ENCODE measurements at places on chromosomes 3 and 15. TPM values are rescaled to one million over a fixed set of nuclear protein-coding genes. Genes with fewer than 3 reads are reported as not detected.

PRTG gene
- polyA plus RNA-seq, result 6.9 TPM

GRCh38 chr3:48026951-48027908 is 11.0 kb upstream of the MAP4 start:
- no peak for DNase-seq

LRRC28 gene
- 34.8 TPM for polyA plus RNA-seq

DNA sequence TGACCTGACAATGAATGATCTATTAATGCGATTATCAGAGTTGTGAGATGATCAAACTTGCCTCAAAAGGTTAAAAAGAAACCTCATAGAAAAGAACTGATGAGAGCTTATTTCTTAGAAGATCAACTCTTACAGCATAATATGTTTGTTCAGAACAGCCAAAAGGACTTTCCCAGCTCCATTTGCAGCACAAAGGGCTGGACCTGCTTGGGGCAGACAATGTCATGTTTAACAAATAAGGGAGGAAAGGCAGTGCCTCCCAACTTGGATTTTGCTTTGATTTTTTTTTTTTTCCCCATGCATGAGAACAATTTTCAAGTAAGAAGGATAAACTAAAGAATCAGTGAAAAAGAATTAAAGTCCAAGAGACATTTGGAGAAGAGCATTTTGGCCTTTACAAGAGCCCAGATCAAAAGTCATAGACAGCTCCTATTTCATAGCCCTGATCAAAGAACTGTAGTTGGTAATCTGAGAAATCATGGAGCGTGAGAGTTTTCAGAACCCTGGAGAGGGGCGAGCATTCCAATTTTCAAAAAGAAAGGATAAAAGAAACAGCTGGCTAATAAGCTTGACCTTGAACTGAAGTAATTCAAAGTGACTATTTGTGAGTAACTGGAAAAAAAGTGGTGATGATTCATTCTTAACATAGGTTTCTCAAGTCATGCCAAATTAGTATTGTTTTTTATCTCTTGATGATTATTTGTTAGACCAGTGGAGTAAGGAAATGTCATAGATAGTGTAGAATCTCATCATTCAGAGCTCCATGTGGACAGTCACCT is 136.0 kb upstream of the CFAP20DC start:
- peak; percentile 43 for DNase-seq

DPPA2 gene
- not detected for polyA plus RNA-seq

RAB43 gene
- 8.1 TPM for polyA plus RNA-seq

- DNase-seq, result no peak
Measured at GRCh38 chr3:129657261-129658046, 51.0 kb upstream of the PLXND1 start.

DNA sequence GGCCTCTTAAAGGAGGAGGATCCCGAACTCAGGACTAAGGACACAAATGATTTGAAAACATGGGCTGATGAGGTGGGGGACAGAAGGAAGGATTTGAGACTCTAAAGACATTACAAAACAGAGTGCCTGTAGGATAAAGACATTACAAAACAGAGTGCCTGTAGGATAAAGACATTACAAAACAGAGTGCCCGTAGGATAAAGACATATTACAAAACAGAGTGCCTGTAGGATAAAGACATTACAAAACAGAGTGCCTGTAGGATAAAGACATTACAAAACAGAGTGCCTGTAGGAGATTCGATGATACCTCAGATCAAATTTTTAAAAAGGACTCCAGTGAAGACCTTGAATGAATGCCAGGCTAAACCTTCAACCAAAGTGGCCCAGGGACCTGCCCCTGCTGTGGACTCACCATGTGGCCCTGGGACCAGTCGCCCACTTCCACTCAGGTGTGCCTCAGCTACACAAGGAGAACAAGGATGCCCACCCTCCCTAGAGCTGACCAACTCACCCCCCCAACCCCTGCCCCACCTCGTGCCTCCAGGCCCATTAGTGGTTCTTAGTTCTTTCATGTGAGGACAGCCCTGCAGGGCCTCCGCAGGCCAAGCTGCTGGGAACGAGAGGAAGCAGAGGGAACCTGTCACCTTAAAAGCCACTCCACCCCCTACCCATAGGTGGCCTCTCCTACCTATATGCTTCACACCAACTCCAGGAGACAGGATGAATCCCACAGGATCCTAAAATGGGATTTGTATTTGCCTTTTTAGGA is 59.8 kb downstream of the SH3BP5 start:
- DNase-seq, result peak; percentile 41

FEZF2 gene
- polyA plus RNA-seq, result not detected

DNA sequence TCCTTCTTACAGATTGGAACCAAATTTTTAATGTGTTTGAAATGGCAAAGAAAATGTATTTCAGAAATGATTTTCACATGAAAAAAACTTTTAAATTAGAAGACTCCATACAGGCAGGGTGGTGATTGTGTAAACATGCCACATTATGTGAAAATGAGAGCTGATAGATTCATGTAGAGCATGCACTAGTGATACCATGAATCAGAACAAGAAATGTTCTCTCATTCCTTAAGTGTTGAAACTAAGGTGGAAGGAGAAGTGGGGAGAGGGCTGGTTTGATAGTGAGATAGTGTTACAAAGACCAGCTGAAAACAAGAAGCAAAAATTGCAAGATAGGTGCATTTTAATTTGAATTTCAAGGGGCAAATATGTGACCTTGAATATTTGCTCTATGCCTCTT is 100.3 kb downstream of the CCNL1 start:
- no peak for DNase-seq

GRCh38 chr3:39150803-39151631 is 2.4 kb downstream of the CSRNP1 start:
- DNase-seq, result peak; percentile 88

CISH gene
- polyA plus RNA-seq, result 22.6 TPM

POLQ gene
- polyA plus RNA-seq, result 8.4 TPM

- no peak for DNase-seq
Measured at GRCh38 chr3:71581457-71582035, 2.0 kb downstream of the FOXP1 start.

APBA2 gene
- 8.5 TPM for polyA plus RNA-seq

TP63 gene
- polyA plus RNA-seq, result 0.59 TPM

- no peak for DNase-seq
Measured at GRCh38 chr3:27138005-27138404, 231.2 kb downstream of the NEK10 start.

CCR1 gene
- polyA plus RNA-seq, result 8.0 TPM

GRCh38 chr15:80485370-80486164 is 81.4 kb downstream of the ARNT2 start:
- DNase-seq, result no peak

DNA sequence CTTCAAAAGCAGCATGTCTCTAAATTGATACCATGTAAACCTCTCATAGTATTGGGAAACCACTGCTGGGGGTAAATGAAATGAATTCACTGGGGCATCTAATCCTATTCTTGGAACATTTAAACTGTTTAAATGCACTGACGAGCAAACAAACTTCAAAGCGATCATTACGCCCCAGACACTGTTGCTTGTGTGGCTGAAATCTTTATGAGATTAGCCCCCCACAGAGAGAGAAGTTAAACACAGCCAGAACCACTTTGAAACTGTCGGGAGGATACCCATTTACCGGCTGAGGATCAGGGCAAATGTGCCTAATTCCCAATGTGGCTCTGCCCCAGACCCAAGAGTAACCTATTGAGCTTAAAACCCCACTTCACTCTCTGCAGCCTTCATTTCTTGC is 308.4 kb upstream of the CDIN1 start:
- DNase-seq, result no peak

AHSG gene
- polyA plus RNA-seq, result 35.6 TPM

- no peak for DNase-seq
Measured at GRCh38 chr15:73573037-73573436, 60.2 kb downstream of the NPTN start.

GRCh38 chr3:126568776-126569342 is 10.1 kb upstream of the C3orf22 start:
- DNase-seq, result no peak

- DNase-seq, result no peak
Measured at GRCh38 chr15:55267401-55268175, 22.0 kb downstream of the RAB27A start.

- DNase-seq, result no peak
Measured at GRCh38 chr3:41612853-41613252, 349.1 kb downstream of the ULK4 start.

DNA sequence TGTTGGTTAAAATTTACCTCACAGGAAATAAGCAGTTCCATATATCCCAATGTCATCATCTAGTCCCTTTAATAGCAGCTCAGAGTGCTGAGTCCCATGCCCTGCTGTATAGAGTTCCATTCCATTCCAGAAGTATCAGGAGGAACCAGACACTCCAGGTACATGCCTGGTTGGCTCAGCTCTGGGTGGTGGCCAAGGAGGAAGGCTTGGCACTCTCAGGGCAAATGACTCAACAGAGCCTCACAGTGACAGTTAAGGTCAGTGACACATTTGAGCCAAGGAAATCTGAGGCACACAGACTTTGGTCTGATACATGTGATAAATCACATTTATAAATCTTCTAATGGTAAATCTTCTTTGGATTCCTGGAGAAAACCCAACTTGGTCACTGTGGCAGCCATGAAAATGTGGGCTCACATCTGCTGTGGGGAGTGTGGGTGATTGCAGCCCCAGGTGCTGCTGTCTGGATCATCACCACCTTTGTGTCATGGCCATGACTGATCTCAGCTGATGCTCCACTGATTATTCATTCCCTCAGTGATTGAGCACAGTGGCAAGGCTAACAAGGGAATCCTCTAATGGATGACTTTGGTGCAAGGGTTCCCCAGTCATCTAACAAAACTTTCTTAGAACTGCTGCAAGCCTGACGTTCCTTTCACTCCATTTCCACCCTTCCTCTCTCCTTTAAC is 9.3 kb downstream of the HHLA2 start:
- DNase-seq, result no peak

- no peak for DNase-seq
Measured at GRCh38 chr15:67240235-67241131, 14.0 kb downstream of the AAGAB start.

GRCh38 chr3:17741621-17742101 is 770 bp downstream of the TBC1D5 start:
- DNase-seq, result peak; percentile 77

GRCh38 chr15:65377976-65378366 is at the start of gene IGDCC3:
IGDCC3 (minus strand) TSS chr15:65378002; CDS start chr15:65377788, 214 bp downstream.
- peak; percentile 63 for DNase-seq

DNA sequence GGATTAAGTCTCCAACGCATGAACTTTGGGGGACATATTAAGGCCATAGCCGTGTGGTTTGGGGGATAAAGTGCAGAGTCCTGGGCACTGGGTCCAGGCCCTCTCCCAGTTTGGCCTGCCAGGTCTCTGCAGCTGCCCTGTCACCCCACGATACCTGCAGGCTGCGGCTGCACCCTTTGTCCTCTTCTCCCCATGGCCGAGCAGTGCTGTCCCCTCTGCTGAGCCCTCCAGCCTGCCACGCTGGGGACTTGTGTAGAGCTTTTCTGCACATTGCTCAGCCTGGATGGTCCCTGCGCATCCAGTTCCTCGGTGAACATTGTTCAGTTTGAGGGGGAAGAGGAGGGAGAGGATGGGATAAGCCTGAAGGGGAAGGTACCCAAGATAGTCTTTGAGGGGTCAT is 167.2 kb downstream of the APBA2 start:
- no peak for DNase-seq

GRCh38 chr3:195372220-195372619 is 70.6 kb downstream of the ACAP2 start:
- DNase-seq, result no peak

- DNase-seq, result peak; percentile 44
Measured at GRCh38 chr15:42155546-42156242, 742 bp downstream of the PLA2G4F start.

GOLGB1 gene
- polyA plus RNA-seq, result 69.5 TPM

GRCh38 chr15:83665480-83665879 is 11.6 kb downstream of the ADAMTSL3 start:
- DNase-seq, result no peak

DNA sequence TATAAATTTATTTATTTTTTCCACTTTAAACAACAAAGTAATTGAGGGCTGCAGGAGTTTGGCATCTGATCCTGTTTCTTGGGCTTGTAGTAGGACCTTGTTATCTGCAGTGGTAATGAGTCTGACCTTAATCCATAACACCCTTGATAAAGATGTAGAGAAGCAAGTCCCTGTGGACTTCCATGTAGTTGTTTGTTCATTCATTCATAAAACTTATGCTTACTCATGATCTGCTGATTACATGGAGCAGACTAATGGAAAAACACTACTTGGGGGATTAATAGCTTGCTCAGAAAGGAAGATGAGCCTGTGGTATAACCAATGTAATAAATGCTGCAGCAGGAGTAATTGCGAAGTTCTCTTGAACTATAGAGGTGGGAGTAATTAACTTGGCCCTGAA is 271.5 kb upstream of the TBL1XR1 start:
- DNase-seq, result no peak

DNA sequence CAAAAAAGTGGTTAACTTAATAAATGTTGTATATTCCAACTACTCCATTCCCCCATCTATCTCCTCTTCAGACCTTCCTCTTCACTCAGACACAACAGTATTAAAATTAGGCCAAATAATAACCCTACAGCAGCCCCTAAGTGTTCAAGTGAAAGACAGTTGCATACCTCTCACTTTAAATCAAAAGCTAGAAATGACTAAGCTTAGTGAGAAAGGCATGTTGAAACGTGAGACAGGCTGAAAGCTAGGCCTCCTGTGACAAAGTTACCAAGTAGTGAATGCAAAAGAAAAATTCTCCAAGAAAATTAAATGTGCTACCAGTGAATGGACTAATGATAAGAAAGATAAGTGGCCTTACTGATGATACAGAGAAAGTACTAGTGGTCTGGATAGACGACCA is 71.7 kb downstream of the ANKRD28 start:
- DNase-seq, result no peak

- no peak for DNase-seq
Measured at GRCh38 chr3:103963599-103963998, 1403.1 kb upstream of the ALCAM start.

DNA sequence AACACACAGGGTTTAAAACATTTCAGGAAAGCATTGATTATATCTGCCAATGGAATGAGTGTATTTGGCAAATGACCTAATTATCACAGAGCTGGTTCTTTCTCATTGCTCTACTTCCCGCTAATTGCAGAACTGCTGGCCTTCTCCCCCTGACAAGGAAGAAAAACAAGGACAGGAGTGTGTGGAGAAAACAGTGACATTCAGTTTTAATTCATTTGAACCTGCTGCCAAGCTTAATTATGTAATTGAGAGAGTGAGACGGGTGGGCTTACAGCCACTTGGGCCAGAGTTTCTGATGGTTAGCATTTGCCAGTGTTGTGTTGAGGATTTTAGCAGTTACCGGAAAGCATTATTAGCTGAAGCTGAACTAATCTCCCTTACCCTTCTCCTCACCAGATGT is 301.4 kb downstream of the RBMS3 start:
- no peak for DNase-seq

GPR156 gene
- 2.2 TPM for polyA plus RNA-seq

DNA sequence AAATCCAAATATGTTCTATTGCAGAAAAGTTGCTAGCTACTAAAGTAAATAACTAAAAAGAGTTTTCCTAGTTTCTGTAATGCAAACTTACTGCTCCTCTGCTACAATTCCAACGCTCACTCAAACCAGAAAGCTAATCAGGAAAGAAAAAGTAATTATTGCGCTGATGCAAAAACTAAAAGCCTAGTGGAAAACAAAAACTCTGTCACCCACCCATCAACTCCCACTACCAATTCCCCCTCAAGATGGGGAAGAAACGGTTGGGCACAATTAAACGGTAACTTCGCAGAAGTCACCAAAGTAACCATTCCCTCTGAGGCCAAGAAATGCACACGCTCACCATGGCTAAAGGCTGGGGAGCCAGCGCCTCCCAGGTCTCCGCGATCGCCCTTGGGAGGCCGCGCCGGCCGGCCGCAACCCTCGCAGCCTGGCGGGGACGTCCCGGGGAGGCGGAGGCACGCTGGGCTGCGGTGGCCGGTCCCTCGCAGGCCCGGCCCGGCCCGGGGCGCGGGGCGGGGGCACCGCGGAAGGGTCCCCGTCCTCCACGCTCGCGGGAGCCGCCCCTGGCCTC is 684 bp downstream of the SLTM start:
- peak; percentile 25 for DNase-seq

GRCh38 chr3:130711565-130712324 is 34.9 kb downstream of the PIK3R4 start:
- DNase-seq, result no peak

Data from right lung (tissue), 10 donors.